ENCODE measurements at places on chromosomes 6 and 20.

GRCh38 chr6:108156180-108156937 is 9.5 kb upstream of the NR2E1 start:
- no peak for DNase-seq

DNA sequence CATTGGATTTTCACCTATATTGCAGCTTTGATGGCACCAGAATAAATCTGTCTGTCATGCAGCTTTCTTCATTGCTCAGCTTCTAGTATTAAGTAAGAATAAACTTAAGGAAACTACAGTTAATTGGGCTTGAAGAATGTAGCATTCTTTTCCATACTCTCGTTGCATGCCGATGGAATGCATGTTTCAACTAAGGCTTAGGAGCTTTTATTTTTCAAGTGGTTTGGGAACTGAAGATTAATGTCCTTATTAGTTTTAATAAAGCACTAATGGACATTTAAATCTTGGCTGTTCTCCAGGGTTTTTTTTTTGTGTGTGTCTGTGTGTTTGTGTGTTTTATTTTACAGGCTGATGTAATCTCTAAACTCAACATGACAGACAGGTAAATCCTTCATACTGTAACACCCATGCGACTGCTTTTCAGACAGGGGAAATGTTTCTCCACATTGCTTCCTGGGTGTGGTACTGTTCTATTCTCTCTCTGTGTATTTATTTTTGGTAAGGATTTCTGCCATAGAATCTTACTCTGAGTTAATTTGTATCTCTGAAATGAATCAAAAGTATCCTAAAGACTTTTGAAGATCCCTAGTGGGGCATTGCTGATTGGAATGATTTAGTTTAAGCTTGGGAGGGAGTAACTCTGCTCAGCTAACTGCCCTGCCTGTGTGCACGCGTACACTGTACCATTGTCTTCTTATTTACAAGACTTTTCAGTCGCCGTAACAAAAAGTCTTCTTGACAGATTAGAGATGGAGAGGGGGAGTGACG is 38.0 kb downstream of the SLC9A8 start:
- no peak for DNase-seq

- no peak for DNase-seq
Observed at GRCh38 chr6:16585805-16586204, 175.5 kb downstream of the ATXN1 start.

DNA sequence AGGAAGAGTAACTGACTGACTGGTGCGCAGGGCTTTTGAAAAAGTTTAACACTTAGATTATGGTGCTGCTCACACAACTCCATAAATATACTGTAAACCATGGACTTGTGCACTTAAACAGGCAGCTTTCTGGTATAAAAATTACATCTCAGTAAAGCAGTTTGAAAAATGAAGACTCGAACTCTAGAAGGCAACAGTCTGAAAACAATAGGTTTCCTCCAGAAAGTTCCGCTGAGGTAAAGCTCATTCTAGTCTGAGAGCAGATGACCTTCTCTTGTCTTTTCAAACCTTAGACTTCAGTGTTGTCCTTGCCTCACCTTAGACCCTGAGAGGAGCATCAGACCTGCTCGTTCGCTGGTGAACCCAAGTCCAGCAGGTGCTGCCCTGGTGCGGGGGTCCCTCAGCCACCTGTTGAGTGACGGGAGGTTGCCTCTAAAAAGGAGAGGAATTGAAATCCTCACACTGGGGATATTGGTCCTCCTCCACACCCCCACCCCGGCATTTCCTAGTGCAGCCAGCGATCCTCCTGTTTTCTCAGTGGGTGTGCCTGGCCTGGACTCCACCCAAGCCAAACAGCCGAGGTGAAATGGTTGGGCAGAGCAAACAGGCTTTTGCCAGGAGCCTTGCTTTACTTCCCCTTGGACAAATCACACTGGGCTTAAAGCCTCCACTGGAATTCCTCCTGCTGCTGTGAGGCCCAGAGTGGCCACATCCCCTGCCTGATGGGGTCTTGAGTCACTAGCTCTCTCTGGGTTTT is 14.7 kb upstream of the PYGB start:
- DNase-seq, result no peak

GRCh38 chr20:41467690-41468089 is 101.1 kb upstream of the EMILIN3 start:
- DNase-seq, result no peak

- DNase-seq, result no peak
Observed at GRCh38 chr6:144471986-144472385, 186.9 kb downstream of the UTRN start.

DNA sequence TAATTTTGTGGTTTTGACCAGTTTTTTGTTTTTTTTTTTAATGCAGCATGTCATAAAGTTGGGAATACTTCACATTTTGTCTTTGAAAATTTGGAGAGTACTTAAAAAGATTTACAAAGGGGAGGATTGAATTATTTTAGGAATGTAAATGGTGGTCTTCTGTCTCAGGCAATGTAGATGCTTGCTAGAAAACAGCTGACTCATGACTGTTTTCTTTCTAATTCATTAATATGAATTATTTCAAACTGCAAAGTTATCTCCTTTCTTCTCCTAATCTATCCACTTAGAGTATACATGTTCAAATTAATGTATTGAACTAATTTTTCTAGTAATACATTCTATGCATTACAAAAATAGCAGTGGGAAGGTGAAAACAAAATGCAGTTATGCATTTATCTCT is 24.9 kb downstream of the HCRTR2 start:
- DNase-seq, result no peak

DNA sequence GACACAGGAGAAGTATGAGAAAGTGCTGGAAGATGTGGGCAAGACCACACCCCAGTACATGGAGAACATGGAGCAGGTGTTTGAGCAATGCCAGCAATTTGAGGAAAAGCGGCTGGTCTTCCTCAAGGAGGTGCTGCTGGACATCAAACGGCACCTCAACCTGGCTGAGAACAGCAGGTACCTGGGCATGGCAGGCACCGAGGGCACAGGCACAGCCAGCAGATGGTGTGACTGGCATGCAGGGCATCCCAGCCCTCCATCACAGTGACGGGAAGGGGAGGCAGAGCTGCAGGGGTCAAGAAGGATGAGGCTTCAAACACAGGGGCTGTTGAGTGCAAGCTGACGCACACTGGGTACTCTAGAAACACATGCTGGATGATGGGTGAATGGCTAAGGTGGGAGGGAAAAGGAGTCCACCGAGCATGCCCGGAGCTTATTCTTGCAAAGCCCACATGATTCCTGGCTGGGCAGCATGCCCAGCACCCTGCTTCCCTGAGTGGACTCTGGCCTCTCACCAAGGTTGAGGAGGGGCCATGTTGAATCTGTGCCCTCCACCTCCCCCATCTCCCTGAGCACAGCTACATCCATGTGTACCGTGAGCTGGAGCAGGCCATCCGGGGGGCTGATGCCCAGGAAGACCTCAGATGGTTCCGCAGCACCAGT is 26.3 kb downstream of the SPDEF start:
- DNase-seq, result no peak
